ENCODE measurements at places on chromosomes 2 and 18.

GRCh38 chr18:75209951-75210258 lies 692 bp upstream of the TSHZ1 start:
- no peak for DNase-seq

- DNase-seq: no peak
Measured at GRCh38 chr2:153786016-153786415, 85.7 kb upstream of the GALNT13 start.

DNA sequence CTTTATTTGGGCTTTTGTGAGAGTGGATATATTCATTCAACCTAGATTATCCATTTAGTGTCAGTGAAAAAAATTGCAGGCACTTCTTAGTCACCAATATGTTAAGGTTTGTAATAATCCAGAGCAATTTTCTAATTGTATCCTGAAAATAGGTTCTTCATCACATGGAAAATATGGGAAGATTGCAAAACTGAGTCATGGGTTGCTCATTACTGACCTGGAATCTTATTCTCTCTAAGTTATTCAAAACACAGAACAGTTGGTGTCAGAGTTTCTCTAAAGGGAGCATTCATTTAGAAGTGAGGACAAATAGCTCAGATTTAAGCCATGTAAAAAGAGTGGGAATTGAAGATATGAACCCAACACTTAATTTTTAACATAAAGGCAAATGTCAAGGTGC lies 181.3 kb downstream of the IKZF2 start:
- DNase-seq: no peak

DNA sequence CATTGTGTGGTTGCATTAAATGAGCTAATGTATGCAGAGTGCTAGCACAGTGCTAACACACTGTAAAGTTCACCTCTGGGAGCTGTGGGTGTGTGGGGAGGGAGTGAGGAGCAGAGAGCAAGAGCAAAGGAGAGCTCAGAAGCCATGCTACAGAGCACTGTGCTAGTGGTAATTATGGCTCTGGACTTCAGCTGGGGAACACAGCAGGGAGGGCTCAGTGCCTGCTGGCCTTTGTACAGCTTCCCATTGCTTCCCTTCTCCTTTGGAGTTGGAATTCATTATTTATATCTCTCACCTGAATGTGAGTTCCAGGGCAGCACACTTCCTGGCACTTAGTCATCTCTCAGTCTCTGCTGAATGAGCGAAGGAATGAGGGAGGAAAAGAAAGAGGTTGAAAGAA lies 2.5 kb upstream of the PLA2R1 start:
- no peak for DNase-seq

- DNase-seq: no peak
Measured at GRCh38 chr2:3233877-3234276, 143.7 kb downstream of the EIPR1 start.

GRCh38 chr2:151808258-151809072 lies 19.8 kb downstream of the ARL5A start:
- no peak for DNase-seq

DNA sequence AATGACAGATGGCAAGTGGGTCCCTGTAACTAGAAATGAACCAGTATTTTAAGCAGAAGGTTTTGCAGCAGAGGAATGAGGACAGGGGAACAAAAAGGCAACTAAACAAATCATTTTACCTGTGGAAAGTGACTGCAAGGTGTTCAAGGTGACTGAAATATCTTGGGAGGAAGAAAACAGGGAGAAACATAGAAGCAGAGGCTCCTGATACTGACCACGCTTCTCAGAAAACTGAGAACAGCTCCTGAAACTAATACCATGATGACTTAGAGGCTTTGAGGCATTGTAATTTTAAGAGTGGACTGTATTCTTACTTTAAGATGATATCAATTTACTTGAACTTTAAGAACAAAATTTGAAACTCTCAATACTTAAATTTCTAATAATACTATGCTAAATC lies at the start of gene DYTN:
DYTN (minus strand) TSS at position 101 of the 400 bp plus-strand sequence. CDS start 117 bp downstream, outside the sequence.
- DNase-seq: no peak

DNA sequence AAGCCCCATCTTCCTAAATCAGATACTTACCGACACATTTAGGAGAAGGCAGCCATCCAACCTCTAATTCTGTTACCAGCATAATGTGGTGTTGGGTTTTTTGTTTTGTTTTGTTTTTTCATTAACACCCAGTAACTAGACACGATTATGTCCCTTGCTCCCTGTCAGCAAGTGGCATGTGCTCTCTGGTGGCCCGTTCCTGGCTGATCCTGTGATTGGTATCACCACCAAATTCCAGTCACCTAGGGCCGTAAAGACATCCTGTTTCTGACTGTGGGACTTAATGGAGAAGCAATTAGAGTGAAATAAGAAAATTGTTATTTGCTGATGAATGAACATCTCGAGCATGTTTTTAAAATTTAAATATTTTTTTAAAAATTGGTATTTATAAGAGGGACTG lies 5.9 kb upstream of the DLX1 start:
- no peak for DNase-seq

GRCh38 chr2:102061962-102062795 lies 70.4 kb downstream of the IL1R2 start:
- DNase-seq: no peak

GRCh38 chr18:29616867-29617266 lies 1425.7 kb downstream of the DSC3 start:
- no peak for DNase-seq

- no peak for DNase-seq
Measured at GRCh38 chr2:168713325-168713724, 89.1 kb upstream of the NOSTRIN start.

DNA sequence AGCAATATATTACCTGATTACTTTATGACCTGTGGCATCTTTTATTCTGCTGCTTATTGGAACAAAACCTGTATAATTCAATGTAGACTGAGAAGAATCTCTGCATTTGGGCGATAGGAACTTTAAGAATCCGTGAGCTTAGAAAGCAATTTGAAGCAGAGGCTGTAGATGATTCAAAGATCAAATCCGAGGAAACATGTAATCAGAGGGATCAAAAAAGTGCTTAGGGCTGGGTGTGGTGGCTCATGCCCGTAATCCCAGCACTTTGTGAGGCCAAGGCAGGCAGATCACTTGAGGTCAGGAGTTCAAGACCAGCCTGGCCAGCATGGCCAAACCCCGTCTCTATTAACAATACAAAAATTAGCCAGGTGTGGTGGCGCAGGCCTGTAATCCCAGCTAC lies 198.4 kb downstream of the MTX2 start:
- no peak for DNase-seq

DNA sequence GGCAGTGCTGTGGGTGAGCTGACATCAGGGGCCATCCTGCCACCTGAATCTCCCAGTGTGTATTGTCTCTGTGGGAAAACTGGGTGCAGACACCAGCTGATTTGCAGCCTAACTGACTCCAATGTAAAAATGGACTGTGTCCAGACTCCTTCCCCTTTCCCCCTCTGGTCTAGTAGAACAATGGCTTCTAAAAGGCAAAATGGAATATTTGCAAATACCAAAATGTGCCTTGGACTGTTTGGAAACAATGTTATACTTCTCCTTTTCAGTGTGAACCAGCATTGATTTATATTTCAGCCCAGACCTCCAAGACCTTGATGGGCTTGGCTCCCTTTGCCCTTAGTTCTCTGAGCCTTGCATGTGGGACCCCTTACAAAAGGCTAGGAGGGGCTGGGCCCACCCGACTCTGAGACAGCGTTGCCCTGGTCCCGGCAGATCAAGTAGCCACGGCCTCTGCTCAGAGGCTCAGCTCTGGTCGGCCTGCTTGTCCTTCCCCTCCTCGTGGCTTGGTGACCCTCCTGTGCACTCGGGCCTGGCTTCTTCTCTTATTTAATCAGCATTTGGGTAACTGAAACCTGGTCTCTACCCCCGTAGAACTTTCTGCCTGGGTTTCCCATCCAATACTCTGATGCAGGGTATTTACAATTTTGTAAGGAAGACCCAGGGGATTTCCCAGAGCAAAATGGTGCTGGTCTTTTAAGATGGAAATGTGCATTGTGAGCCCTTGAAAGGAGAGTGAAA lies 18.0 kb upstream of the ACKR3 start:
- no peak for DNase-seq

DNA sequence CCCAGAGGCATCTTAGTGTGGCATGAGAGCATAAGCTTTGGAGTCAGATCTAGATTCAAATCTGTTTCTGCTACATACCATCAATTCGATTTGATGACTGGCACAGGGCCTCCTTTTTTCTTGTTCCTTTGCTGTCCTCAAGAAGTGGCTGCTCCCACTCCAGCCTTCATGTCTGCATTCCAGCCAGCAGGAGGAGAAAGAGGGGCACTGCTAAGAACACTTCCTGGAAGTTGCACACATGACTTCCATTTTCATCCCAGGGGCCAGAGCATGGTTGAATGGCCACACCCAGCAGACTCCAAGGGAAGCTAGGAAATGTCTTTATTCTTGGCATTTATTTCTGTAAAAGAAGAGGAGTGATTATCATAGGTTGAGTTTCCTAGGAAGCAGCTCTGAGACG lies 50.4 kb downstream of the EML6 start:
- DNase-seq: no peak
